ENCODE measurements at places on chromosomes 6 and 20. TPM values are rescaled to one million over a fixed set of nuclear protein-coding genes. Genes with fewer than 3 reads are reported as not detected.

DNA sequence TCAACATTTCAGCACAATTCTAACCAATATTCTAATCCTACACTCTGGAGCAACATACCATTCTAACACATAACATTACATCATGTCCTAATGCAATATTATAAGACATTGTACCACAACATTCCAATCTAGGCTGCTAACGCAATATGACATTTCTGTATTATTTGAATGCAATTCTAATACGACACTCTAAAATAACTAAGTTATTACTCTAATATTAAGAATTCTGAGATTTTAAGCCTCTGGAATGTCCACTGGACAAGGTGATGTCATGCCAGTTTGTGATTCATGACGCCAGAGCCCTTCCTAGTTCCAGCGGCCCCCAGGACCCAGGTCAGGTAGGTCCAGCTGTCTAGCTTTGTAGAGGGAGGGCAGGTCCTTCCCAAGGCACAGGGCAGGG lies 69.7 kb upstream of the SIRPA start:
- peak; percentile 71 for DNase-seq

DNA sequence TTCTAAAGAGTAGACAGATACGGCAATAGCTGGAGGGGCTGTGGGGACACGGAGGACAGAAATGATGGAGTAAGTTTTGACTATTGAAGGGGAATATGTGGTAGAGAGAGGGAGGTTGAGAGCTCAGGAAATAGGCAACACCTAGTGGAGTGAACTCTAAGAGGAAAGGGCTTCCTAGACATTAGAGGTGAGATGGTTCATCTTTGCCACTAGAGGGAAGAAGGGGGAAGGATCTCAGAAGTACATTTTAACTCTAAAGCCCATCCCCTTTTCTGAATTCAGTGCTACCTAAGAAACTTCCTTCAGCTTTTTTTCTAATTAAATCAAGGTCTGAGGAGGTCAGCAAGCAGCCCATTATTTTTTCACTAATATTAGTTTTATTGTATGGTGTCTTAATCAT lies 689.4 kb upstream of the MAP3K7 start:
- peak; percentile 4 for DNase-seq

The C6orf58 gene
- not detected for total RNA-seq

DNA sequence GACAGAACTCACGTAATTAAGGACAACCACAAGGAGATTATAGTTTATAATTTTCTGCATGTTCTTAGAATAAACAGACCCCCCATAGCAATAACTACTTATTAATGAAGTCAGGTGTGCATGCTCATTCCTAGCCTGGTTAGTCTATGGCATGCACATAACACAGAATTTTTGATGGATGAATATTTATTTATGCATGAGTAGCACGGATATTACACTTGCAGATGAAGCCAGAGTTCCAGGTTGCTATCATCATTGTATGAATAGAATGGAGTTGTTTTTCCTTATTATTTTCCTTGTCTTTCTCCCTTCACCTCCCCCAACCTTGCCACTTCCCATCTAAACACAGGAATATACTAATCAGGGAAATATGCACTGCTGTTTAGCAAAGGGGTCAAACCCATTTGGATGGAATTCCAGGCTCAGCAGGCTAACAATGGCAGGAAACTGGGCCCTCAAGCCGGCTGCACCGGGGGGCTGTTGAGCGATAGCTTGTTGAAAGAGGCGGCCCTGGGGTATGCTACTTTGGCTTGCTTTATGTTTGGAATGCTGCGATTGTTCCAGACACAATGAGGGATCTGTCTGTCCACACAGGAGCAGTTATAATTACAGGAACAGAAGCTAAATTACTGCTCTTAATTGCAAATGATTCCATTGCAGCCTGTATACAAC lies 112.6 kb downstream of the TMEM170B start:
- peak; percentile 37 for DNase-seq

GRCh38 chr6:25946631-25947030 lies 16.0 kb upstream of the TRIM38 start:
- no peak for DNase-seq

Measured in bronchial epithelial cell (primary cell).